ENCODE measurements at places on chromosomes 6 and 20. TPM values are rescaled to one million over a fixed set of nuclear protein-coding genes. Genes with fewer than 3 reads are reported as not detected.
A peak's percentile ranks its signal among the peaks of the same experiment; 100 is the strongest.

DNA sequence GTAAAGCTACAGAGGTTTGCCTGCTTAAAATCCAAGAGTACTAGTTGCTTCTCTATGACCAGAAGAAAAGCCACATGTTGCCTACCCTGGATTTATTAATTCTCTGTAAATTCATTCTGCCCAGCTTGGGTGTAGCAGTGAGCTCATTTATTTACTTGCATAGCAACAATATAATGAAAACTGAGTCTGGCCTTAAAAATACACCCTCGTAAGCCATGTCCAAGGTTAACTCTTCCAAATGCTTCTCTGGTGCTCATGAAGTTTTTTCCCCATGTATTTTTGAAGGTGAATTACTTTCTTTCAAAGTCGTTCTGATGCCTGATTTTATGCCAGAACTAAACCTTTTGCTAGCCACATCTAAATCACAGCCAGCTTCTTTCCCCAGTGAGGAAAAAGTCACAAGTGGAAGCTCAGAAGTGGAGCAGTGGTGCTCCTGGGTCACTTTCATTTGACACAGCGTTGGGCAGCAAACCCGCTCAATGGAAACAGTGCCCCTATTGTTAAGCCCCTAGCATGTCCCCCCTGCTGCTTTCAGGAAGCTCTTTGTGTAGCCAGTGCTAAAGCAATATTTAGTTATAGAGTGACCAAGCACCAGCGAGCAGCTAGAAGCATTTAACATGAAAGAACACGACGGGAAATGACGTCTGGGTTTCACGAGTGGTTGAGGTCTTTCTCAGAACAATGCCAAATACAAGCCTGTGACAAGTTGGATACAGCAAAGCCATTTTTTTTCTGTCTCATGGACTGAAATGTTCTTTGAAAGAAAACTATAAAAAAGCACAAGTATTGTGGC lies 29.8 kb downstream of the NEDD9 start:
- peak; percentile 17 for DNase-seq

DNA sequence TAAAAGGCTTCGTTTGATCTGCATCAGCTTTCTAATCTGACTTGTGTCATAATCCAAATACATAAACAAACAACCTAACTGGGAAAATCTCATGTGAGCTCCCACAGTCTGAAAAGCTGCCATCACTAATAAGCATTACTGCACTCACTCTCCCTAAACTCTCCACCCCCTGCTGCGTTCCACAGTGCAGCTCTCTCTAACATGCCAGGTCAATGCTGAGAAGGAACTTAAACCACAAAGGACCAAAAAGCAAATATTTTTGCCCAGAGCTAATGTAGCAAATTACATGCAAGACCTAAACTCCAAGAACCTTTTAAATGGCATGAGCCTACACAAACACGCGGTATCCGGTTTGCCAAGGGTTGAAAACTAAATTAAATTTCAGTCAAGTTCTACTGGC lies 542.3 kb upstream of the JARID2 start:
- no peak for DNase-seq

GRCh38 chr20:17710379-17711266 lies 10.9 kb downstream of the BANF2 start:
- DNase-seq = no peak

DNA sequence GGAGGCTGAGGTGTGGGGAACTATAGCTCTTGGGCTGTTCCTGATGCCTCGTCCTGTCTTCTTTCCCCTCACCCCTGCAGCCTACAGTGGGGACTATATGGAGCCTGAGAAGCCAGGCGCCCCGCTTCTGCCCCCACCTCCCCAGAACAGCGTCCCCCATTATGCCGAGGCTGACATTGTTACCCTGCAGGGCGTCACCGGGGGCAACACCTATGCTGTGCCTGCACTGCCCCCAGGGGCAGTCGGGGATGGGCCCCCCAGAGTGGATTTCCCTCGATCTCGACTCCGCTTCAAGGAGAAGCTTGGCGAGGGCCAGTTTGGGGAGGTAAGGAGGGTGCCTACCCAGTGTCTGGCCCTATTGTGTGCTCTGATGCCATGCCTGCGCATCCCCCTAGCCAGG lies 11.5 kb upstream of the GTF2H4 start:
- DNase-seq = no peak

- DNase-seq = no peak
These were observed 5.6 kb downstream of the ZMYND8 start for GRCh38 chr20:47350691-47351545.

- DNase-seq = no peak
These were observed 398.0 kb downstream of the PLCB1 start for GRCh38 chr20:8530022-8530421.

- no peak for DNase-seq
These were observed 9.4 kb upstream of the SLC4A11 start for GRCh38 chr20:3248167-3248992.

- no peak for DNase-seq
These were observed 83.9 kb upstream of the LGSN start for GRCh38 chr6:63403725-63404124.

DNA sequence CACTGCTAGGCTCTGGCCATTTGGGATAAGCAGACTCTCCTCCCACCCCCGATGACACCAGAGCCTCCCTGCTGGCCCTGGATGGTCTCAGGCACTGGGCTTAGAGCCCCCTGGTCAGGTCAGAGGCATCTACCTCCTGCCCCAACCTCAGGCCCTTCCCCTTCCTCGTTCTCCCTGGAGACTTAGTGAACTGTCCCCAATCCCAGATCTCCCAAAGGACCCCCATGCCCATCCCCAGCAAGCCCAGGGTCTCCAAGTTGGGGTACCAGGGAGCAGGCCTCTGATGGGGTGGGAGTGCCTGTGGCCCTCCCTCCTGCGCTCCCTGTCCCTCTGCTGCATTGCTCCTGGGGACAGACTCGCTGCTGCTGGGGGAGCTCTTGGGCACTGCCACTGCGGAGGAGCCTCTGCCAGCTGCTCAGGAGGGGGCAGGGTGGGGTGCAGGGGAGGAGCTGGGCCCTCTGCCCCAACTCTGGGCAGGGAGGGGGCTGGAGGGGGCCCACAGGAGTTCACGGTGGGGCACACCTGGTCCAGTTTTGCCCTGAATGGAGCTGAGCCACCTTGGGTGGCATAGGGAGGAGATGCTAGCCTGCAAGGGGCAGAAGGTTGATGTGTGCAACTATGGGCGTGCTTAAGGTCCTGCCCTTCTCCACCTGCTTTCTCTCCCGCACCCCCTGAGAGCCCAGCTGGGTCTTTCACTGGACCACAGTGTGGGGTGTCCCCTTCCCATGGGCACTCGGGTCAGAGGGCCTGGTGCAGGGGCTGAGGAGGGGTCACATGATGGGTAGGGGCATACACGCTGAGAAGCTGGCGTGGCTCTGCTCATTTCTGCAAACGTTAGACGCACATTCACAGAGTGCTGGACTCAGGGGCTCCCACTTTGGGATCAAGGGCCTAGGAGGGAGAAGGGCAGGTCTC lies 40.4 kb downstream of the SPDEF start:
- peak; percentile 40 for DNase-seq

- no peak for DNase-seq
These were observed 68.4 kb downstream of the VEGFA start for GRCh38 chr6:43838276-43839036.

DNA sequence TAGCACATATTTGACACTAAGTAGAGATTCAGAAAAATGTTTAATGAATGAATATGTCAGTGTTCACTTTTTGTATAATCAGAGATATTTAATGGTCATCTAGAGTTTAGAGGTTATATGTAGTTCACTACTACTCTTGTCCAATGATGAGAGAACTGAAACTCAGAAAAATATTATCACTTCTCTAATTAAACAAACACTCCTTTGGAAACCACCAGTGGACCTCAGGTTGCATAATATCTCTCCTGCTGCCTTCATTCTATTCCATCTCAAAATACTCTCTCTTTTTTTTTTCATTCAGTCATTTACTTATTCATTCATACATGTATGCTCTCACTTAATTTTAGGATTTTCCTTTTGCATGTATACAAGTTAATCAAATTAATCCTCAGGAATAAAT lies 423.1 kb upstream of the RNF217 start:
- DNase-seq = no peak

- DNase-seq = no peak
These were observed 11.8 kb downstream of the CCR6 start for GRCh38 chr6:167134448-167135328.

GRCh38 chr6:15296735-15297134 lies 50.9 kb downstream of the JARID2 start:
- no peak for DNase-seq

DNA sequence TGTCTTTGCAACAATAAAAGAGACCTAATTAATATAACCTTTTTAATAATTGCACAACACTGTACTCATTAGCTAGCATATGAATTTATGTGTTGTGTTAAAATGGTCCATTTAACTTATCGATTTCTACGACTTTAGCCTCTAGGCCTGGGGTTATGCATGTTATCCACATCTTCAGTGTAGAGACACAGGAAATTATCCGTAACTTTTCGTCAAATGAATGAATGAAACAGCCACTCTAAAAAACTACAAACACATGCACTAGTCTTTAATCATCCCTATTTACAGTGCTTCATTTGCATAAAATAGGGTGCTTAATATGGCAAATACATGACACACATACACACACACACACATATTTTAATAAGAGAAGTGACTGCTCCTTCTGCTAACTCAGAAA lies 22.3 kb upstream of the LMBRD1 start:
- no peak for DNase-seq

DNA sequence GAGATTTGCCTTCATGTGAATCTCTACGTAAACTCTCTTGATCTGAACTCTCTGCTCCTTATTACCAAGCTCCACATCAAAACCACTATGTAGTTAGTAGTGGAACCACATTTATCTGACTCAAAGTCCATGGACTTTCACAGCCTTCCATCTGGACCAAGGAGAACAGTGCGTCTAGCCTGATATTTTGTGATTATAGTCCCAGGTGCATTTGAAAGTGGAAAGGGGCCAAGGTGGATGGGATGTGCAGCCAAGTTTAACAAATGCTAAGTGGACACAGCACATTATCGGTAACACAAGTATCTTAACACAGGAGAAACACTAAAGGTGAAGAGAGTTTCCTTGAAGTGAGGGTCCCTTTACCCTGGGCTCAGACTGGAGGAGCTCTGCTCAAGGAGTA lies 281.2 kb upstream of the SGK1 start:
- no peak for DNase-seq

- DNase-seq = no peak
These were observed 132.3 kb downstream of the CARMIL1 start for GRCh38 chr6:25411316-25411950.

DNA sequence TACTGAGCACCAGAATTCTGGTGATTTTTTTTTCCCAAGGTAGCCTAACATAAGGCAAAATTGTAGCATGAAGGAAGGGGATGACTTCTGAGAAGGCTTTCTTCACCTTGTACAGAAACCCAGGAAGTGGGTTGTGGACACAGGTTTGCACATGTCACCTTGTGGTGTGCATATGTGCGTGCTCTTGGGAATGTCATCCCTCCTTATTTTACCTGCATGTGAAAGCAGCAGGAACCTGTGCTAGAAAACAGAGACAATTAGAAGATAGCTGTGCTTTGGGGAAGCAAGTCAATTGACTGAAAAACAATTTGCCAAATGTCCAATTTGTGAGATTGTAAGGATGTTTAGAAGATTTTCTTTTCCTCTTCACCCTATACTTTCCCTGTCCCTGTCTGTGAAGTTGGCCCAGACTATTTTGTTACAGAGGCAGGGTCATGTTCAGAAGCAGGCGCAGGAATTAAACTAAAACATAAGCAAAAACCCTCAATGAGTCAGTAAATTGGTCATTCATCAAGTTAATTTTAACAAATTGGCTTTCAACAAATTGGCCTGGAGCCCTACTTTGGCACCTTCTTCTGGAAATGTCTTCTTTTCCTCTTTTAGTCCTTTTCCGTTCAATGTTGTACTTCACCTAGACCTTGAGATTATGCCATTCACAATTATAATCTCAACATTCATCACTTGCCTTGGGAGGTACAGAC lies 261.2 kb downstream of the ADGB start:
- no peak for DNase-seq

- no peak for DNase-seq
These were observed 47.2 kb downstream of the FOXA2 start for GRCh38 chr20:22536956-22537756.

DNA sequence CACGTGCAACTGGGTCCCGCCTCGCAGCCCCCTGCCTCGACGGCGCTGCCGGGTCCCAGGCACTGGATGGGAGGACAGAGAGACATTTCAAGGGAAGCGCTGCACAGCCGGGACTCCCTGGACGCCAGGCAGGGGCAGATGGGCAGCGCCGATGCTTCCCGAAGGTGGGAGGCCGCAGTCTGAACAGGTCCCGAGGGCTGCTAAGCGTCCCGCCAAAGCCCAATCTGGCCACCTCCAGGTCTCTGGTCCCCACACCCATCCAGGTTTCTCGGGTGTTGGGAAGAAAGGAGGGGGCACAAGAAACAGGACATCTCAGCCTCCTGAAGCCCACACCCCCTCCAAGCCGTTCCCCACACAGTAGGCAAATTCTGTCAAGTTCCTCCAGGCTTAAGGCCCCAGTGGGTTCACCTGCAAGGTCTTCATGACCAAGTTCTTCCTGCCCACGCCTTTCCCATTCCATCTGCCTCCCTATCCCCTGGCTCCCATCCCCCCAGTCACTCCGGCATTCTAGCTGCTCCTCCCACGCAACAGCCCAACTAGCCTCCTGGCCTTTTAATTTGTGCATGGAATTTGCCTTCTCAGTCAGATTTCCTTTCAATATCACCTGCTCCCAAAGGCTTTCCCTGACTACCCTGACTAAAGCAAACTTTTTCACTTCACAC lies 5.4 kb upstream of the CPXM1 start:
- DNase-seq = no peak

- DNase-seq = no peak
These were observed 222.7 kb downstream of the EYA2 start for GRCh38 chr20:47117371-47117770.

DNA sequence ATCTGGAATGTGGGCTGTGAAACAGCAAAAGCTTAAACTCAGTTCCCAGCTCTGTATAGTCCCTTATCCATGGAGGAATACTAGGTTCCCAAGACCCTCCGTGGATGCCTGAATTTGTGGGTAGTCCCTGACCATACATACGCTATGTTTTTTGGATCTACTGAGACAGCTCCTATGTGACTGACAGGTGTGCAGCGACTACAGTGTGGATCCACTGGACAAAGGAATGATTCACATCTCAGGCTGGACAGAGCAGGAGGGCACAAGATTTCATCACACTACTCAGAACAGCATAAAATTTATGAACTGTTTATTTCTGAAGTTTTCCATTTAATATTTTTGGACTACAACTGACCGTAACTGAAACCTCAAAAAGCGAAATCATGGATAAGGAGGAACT lies 125.3 kb downstream of the MAP7 start:
- no peak for DNase-seq

- no peak for DNase-seq
These were observed 24.2 kb downstream of the POFUT1 start for GRCh38 chr20:32231847-32232246.

The OLIG3 gene
- total RNA-seq = not detected

The RTN4IP1 gene
- total RNA-seq = 9.0 TPM

The RIMS1 gene
- 456 TPM for total RNA-seq

The SLC4A11 gene
- total RNA-seq = not detected

The F13A1 gene
- 8.4 TPM for total RNA-seq

The CYP24A1 gene
- total RNA-seq = not detected

The ARHGAP18 gene
- 8.6 TPM for total RNA-seq

The MLN gene
- total RNA-seq = not detected

The SMLR1 gene
- not detected for total RNA-seq

The PRL gene
- not detected for total RNA-seq

The RGS17 gene
- 119 TPM for total RNA-seq

The EBF4 gene
- 10.5 TPM for total RNA-seq

The RAB32 gene
- total RNA-seq = 10.0 TPM

The DEFB132 gene
- total RNA-seq = not detected

The FAXC gene
- 49.3 TPM for total RNA-seq
